Cerebellar cortex (tissue), 1 donor: ENCODE measurements at places on chromosomes 2 and 18.
A peak's percentile ranks its signal among the peaks of the same experiment; 100 is the strongest.

GRCh38 chr2:66414896-66415295, 20.0 kb upstream of the MEIS1 start:
- DNase-seq, result no peak

GRCh38 chr2:218959761-218960308, 369 bp downstream of the CDK5R2 start:
- peak; percentile 17 for DNase-seq

GRCh38 chr2:42300527-42300926, 60.5 kb downstream of the COX7A2L start:
- no peak for DNase-seq

GRCh38 chr2:48496849-48497248, 33.1 kb upstream of the STON1 start:
- no peak for DNase-seq

GRCh38 chr18:57698571-57699276, 77.1 kb upstream of the NARS1 start:
- peak; percentile 1 for DNase-seq

DNA sequence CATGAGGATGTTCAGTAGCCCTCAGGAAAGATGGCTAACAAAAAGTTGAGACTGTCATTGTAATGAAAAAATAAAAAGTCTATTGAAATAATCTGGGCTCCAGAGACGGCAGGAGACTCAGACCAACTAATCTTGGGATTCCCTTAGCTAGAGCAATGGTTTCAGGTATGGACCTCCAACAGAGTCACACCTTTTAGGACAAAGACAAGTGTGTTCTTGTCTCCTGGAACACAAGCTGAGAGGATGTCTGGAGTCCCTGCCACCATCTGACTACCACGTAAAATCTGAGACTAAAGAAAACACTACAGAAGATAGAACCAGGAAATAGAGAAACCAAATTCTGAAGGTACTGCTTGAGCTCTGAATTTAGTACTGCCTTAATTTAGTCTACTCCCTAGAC, 103.3 kb upstream of the RBBP8 start:
- DNase-seq, result no peak

- DNase-seq, result no peak
Measured at GRCh38 chr18:68148863-68149262, 566.0 kb downstream of the TMX3 start.

DNA sequence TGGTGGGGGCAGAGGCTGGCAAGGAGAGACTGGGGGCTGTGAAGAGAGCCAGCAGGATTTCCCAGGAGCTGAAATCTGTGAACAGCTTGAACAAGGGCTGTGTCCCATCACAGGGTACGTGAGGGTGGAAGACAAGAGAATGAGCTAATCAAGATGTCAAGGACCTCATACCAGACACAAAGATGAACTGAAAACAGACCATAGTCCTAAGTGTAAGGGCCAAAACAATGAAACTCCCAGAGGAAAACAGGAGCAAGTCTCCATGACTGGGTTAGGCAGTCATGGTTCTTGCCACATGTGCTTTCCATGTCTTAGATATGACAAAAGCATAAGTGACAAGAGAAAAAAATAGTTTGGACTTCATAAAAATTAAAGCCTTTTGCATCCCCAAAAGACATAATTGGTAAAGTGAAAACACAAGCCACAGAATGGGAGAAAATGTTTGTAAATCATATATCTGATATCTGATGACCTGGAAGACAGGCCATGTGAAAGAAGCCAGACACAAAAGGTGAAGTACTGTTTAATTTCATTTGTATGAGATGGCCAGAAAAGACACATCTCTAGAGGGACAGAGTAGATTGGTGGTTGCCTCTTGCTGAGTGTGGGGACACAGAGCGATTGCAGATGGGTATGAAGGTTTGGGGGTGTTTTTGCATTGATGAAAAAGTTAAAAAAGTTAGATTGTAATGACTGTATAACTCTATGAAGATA, 67.6 kb downstream of the FHOD3 start:
- no peak for DNase-seq

DNA sequence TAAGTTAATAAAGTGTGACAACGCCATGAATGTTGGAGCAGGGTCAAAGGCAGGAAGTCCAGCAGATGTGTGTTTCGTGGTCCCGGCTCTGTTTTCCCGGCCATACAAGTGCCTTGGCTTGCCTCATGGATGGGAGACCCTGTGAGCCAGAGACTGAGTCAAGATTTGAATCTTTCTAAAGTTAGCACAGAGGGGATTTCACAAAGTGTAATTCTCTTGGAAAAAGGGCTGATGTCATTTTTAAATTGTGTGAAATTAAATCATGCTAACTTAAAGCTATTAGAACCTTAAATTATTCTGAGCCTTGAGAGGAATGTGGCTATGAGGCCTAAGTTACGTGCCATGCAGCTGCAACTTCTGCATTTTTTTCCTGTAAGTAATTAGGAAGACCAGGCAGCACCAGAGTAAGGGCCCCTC, 38.3 kb upstream of the RALBP1 start:
- no peak for DNase-seq

- DNase-seq, result peak; percentile 97
Measured at GRCh38 chr2:202911512-202912341, at the start of the genes CARF and WDR12. Gene CARF (plus strand): TSS chr2:202912275. CDS start chr2:202941903, 29,628 bp downstream. Gene WDR12 (minus strand): TSS chr2:202911673. CDS start chr2:202911476, 197 bp downstream.

DNA sequence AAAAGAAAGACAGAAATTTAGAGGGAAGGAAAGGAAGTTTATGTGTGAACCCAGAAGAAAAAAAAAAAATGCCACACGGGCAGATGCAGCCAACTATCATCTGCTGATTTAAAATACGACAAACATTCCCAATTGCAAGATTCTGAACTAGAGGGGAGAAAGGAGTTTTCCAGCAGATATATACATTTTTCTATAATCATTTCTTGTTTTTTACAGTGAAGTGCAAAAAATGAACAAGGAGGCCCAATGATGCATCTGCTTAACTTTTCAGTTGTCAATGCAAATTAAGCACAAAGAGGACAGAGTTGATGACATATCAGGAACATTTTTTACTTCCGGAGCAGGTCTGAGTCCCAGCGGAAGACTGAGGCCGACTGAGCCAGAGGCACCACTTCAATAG, 144.7 kb downstream of the MYCN start:
- no peak for DNase-seq

- DNase-seq, result no peak
Measured at GRCh38 chr2:240411261-240412160, 24.0 kb upstream of the GPC1 start.

DNA sequence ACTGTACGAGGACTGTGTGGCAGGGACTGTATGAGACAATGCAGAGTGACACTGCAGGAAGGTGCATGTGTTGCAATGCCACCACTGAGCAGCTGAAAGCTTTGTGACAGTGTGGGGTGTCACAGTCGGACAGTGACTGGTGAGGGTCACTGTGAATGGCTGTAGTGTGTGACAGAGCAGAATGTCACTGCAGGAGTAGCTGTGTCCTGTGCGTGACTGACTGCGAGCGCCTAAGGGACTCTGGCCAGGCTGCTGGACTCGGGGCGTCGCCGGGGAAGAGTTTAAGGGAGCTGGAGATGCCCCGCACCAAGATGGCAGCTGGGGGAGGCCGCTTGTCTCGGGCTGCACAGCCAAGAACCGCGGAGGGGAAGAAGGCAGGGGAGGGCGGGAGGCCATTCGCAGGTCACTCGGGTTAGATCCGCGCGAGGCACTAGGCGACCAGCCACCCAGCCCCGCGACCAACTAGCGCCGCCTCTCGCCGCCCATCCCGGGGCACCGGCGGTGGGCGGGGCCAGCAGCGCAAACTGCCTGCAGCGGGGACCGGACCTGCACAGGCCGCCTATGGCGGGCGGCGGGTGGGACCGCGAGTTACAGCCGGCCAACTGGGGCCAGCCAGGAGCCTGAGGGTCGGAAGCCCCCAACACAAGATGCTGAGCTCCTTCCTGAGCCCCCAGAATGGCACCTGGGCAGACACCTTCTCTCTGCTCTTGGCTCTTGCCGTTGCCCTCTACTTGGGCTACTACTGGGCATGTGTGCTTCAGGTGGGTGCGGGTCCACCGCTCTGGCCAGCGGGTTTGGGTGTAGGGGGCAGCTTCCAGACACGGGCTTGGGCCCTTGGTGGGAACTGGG, at the start of gene ABHD1:
Gene ABHD1 (plus strand): TSS at position 514 of the 849 bp plus-strand sequence. CDS start 134 bp downstream, at position 648.
- DNase-seq, result peak; percentile 54

DNA sequence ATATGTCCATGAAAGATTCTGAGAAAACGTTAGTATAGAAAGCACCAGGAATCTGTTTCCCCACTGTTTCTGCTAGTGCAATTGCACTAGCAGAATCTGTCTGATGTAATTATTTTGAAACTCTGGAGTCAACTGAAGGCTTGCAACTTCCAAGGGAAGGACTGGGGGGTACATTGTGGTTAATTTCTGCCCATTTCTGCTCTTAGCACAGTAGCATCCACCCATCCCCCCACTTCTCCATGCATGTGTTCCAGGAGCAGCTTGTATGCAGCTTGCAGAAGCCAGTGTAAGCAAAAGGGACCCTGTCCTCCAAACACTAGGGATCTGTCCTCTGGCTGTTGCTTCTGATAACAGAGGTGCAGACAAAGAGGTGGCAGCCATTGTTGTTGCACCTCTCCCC, 74.4 kb downstream of the CRACDL start:
- no peak for DNase-seq

GRCh38 chr2:150127995-150128394, 359.5 kb downstream of the RND3 start:
- no peak for DNase-seq

- DNase-seq, result no peak
Measured at GRCh38 chr2:143901185-143901842, 618.6 kb downstream of the ZEB2 start.

DNA sequence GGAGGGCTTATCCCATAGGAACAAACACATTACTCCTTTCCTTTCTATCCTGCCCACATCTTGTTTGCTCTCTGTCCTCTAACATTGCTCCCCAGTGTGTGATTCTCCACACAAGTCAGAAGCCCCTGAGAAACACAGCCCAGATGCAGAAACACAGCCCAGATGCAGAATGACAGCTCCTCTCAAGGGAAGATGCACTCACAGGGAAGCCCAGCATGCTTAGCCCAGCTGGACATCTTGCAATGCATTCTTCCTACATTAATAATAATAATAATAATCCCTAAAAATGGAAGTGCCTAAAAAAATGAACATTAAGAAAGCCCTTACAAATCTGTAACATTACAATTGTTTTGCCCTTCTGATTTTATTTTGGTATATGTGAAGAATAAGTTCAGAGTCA, 172.1 kb downstream of the CBLN2 start:
- DNase-seq, result no peak

- peak; percentile 80 for DNase-seq
Measured at GRCh38 chr2:121356058-121356640, 71.1 kb upstream of the TFCP2L1 start.

DNA sequence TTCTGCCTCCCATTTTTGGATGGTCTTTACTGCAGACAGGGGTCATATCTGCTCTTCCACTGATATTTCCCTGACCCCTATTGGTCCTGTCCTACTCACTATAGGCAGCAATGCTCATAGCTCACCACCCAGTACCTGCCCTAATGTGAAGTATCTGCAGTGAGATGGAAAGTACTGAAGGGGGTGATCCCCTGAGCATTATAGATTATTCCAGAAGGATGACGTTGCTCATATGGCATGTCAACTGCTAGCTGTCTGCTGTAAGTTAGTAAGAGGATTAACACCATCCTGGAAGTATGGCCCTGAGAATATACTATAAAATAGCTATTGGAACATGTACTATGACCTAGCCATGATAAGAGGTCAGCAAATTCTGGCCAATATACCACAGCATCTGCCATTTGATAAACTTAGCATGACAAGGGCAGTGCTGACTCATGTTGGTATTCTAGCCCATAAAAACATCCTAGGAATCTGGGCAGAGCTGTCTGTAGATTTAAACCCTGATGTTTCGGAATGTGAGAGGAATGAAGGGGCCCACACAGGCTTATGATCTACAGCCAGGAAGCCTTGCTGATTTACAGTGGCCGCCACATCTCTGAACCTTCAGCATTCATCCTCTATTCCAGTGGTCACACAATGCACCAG, 451.4 kb downstream of the TNS1 start:
- no peak for DNase-seq

DNA sequence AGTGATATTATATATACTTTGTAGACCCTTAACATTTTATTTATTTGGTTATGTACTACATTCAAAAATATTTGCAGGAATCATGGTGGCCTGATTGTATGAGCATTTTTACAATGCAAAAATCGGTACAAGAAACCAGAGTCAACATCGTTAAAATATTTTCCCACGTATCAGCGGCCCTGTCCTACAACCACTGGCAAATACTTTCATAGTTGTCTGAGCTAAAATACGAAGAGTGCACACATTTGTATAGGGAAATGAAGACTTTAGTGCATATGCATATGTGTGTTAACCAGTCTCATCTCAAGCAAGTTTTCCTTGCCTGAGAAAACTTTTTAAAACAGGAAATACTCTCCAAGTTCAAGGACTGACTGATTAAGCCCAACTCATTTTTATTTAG, 35.9 kb downstream of the CCDC102B start:
- no peak for DNase-seq

DNA sequence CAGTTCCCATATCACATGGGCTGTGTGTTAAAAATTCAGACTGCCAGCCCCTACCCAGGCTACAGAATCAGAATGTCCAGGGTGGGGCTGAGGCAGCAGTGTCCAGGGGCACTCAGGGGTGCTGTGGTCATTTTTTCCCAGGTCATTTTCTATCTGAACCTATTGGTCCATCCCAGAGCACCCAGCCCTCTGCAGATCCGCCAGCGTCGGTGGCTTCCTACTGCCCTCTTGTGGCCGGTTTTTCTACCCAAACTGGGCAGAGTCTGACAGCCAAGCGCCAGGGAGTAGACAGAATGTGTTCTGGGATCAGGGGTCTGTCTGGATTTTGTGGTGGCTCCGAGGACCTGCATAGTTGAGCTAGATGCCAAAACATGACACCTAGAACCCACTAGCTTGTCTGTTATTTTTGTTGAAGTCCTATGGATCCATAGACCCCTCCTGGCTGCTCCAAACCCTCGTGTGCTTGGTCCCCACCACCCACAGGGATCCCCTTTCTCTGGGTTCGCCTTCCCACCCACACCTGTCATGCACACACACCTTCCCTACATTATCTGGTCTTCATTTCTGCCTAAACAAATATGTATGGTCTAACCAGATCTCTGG, 34.1 kb upstream of the RMDN2 start:
- peak; percentile 58 for DNase-seq

DNA sequence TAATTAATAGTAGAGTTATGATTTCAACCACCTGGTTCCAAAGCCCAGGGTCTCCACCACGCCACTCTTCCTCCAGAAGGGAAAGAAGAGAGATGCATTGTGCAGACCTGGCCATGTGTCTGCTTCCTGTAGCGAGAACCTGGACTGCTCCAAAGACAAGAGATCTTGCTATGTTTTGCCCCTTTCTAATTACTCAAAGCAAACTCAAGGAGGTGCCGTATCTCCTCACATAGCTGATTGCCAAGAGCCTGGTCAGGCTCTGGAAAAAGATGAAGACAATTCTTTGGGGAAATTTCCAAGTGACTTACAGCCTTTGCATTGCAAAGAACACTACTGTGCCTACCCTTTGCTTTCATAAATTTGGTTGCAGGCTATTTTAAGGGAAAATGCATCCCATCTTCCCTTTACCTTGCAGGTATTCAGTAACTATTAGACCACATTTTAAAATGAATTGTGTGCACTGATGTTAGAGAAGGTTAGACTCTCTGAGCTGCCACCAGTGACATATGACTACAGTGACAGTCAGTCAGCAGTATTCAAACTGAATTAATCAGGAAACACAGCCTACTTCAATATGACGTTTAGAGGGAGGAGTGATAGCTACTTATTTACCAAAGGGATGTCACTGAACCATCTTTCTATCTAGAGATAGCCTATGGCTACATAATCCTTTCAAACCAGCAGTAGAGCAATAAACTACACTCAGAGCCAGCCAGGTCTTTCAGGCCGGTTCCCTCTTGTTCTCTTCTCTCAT, 842.1 kb upstream of the FANCL start:
- no peak for DNase-seq

GRCh38 chr2:157473581-157473980, 29.7 kb upstream of the CYTIP start:
- DNase-seq, result no peak
